ENCODE measurements at places on chromosomes 13 and 19.

DNA sequence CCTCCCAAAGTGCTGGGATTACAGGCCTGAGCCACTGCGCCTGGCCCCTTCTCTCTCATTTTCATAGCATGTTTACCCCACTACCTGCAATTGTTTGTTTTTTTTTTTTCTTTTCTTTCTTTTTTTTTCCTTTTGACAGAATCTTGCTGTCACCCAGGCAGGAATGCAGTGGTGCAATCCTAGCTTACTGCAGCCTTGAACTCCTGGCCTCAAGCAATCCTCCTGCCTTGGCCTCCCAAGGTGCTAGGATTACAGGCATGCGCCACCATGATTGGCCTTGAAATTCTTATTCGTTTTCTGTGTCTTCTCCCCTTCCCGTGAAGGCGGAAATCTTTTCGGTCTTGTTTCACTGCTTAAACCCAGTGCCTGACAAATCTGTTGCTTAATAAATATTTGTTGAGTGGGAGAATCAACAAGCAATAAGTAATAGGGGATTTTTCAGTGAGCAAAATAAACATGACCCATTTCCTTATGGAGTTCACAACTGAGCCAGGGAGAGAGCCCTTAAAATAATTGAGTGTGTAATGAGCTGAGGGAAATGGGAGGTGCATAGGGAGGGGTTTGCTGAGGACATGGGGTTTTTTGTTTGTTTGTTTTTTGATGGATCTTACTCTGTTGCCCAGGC is 1.8 kb upstream of the INSR start:
- no peak for DNase-seq

GRCh38 chr19:1856698-1857603 is 6.4 kb downstream of the KLF16 start:
- DNase-seq: no peak

DNA sequence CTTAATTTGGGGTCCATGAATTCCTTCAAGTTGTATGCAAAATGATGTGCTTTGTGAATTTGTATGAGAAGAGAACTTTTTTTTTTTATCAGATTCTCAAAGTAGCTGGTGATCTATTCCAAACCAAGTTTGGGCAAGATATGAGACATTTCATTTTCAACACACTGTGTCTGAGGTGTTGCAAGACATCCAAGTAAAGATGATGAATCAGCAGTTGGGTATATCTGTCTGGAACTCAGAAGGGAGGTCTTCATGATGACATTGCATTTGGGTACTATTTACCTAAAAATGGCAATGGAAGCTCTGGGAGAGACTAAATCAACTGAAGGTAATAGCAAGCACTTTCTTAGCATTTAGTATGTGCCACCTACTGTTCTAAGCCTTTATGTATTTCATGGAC is 2.8 kb downstream of the FAM124A start:
- DNase-seq: no peak

GRCh38 chr13:22061371-22061805 is 390.5 kb downstream of the FGF9 start:
- peak; percentile 42 for DNase-seq

DNA sequence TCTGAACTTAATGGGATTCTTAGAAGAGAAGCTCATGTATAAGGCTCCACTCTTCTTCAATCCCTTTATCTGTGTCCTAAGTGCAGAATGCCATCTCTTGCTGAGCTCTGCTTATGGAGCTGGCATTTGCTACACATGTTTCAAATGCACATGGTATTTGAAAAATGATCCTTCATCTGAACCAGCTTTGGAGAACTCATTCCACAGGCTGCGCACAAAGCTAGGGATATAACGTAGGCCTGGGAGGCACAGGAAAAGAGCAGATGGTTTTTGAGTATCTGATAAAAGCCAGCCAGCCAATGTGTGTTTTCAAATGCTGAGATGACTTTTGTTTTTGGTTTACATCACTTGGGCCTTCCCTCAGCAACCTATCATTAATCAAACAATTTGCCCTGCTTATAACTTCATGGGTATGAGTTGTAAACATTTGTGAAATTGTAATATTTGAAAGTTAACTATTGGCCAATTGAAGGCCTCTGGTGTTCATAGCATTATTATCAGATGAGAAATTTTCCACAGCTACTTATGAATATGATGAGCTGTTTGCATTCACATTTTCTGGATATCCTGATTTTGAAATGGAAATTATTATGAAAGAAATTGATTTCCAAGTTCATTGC is 729.0 kb downstream of the FGF9 start:
- no peak for DNase-seq

- DNase-seq: no peak
Measured at GRCh38 chr13:43865892-43866291, 13.6 kb downstream of the CCDC122 start.

DNA sequence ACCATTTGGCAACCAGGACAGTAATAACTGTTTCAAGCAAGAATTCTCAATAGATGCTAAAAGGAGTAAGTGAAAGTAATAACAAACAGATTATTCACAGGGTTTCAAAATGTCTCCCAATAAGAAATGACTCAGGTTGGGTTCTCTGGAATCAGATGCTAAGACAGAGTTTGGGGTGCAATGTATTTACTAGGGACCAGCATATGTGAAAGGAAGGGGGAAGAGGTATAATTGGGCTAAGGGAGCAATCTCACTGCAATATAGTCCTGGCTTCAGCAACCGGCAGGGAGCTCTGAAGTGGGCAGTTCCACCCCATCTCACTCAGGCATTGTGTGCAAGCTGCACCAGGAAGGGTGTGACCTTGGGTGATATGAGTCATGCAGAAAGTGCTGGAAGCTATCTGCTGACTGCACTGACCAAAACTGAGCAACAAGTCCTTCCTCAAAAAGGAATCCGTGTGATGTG is 23.4 kb downstream of the ZDHHC20 start:
- DNase-seq: peak; percentile 29

Measured in effector memory CD8-positive, alpha-beta T cell (primary cell).